Stimulated activated CD4-positive, alpha-beta T cell treated with anti-CD3 and anti-CD28 coated beads, Interleukin-1b, Interleukin-23, amount 100 ng/mL, for 1 hour (primary cell): ENCODE measurements at places on chromosomes 12 and 14.

DNA sequence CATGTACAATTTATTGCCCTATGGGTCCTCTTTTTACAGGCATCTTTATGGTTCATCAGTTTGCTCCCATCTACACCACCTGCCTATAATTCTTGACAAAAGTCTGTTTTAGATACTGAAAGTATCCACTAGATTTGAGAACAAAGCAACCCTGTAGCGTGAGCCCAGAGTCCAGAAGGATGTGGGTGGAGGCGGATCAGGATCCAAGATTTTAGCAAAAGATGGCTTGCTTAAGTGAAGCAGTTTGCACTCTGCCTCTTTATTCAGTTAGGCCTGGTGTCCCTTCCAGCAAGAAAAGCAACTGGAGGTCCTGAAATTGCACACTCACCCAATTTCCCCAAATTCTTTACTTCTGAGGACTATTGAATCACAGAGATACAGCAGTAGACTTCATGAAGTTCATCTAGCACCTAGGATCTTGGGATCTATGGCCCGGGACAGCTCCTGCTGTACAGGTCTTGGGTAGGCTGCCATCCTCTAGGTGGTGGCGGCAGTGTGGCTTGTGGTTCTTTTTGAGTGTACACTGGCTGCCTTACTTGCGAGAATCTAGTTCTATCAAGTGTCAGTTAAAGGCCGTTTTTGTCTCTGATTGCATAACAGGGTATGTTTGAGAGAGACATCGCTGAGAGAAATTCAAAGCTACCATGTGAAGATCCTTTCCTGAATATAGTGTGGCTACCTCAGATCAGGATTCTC is 873.2 kb downstream of the NRXN3 start:
- DNase-seq, result no peak

DNA sequence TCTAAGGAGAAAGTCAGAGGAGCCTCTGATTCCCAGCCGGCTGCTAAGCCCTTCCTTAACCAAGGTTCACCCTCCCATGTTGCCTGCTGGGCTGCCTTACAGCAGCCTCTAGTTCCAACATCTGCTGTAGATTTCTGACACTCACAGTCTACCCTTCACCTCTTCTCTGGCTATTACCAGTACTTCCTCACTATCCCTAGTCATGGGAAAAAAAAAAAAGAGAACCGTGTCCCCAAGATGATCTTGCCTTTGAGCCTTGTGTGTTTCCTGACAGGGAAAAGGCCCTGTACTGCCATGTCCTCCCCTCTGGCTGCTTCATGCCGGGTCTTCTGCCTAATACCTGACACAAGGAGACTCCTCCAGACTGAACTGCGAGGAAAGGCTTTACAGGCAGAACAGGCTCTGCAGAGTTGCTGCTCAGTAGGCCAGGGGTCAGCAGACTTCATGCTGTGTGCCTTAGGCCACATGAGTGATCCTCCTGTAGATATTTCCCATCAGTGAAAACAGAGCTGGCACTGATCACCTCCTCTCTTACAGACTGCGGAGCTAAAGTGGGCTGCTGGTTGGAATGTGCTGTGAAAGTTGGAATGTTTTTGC is 46.8 kb downstream of the PRKCH start:
- DNase-seq, result no peak

DNA sequence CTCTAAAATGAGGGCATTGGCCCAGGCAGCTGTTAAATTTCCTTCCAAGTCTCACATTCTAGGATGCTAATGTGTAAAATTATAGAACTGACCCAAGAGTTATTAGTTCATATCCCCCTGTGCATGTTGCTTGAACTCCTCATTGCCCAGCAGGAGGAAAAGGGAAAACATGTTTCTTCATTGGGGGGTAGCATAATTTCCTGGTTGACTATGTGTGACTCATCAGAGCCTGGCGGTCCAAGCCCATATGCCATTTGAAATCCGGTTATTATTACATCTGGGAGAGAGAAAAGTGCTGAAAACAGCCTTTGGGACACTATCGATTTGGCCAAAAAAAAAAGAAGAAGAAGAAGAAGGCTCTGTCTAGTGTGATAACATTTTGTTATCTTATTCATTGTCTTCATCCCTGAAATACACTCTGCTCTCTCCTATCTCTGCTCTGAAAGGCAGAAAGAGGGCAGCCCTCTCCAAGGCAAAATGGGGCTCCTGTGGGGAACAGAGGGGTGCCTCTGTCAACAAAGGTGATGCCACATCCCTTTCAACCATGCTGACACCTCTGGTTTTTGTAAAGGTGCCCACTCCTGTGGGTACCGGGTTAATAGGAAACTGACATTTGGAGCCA is 114.2 kb downstream of the DAD1 start:
- no peak for DNase-seq

DNA sequence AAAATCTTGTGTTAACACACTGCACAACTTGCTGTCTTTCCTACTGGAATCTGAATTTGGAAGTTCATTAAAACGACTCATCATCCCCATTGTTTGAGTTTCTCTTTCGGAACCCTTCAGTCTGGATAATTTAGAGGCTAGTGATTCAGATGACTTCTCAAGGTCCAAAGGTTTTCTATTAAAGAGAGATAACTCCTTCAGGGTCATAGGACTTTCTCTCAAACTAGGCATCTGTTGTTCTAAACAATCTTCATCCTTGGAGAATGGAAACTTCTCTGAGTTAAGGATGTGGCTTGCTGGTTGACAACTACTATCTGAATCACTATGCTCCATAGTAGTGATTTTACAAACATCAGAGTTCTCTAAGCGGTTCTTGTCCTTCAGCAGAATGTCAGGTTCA is 4.4 kb downstream of the MLH3 start:
- DNase-seq, result no peak

DNA sequence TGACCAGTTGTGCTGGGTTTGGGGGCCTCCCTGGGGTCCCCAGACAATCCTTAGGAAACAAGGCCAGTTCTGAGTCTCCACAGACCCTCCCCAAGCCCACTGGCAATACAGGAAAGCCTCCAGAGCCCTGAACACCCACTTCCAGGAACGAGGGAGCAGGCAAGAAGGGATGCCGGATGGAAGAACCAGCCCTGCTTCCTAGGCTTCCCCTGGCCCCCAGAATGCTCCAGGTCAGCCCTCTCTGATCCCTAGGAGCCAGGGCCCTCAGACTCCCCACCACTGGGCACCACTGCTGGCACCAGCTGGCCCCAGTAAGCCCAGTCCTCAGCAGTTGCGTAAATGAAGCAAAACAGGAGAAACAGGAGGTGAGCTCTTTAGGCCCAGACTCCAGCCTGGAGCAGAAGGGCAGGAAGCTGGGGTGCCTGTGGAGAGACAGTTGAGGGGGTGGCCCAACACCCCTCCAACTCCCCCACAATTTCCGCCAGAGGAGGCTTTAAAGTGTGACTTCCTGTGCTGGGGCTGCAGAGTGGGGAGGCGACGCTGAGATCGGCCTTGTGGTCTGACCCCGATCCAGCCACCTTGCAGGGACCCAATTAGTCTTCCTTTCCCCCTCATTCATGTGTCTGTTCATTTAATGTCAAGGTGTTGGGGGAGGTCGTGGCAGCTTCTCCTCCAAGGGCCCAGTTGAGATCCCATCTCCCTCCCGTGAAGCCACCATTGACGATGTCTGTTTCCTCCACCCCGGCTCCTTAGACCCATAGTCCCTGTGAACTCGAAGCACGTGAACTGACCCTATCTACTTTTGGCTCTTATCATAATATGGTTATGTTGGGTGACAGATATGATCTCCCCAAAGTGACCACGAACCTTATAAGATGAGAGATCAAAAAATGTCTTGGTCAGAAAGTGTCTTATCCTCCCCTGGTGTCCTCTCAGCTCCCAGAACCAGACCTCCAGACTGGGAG is 4.7 kb downstream of the TNFRSF1A start:
- DNase-seq, result no peak

DNA sequence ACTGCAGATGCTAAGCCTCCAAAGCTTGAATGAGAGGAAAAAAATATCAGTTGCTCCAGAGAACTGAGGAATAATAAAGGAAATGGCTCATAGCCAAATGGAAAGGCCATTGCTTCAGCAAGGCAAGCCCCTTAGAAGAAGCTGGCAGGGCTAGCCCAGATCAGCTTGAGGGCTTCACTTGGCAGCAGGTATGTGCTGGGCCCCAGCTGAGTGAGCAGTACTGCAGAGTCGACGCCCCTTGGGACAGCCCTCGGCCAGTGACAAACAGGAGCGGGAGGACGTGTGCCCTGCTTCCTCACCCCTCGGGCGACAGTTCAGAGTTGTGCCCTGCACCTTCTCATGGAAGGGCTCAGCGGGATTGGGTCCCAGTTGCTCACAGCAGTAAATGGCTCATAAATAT is 1031.2 kb upstream of the TMEM132C start:
- DNase-seq, result no peak

GRCh38 chr12:24285448-24285847 is 336.0 kb upstream of the SOX5 start:
- DNase-seq, result no peak

DNA sequence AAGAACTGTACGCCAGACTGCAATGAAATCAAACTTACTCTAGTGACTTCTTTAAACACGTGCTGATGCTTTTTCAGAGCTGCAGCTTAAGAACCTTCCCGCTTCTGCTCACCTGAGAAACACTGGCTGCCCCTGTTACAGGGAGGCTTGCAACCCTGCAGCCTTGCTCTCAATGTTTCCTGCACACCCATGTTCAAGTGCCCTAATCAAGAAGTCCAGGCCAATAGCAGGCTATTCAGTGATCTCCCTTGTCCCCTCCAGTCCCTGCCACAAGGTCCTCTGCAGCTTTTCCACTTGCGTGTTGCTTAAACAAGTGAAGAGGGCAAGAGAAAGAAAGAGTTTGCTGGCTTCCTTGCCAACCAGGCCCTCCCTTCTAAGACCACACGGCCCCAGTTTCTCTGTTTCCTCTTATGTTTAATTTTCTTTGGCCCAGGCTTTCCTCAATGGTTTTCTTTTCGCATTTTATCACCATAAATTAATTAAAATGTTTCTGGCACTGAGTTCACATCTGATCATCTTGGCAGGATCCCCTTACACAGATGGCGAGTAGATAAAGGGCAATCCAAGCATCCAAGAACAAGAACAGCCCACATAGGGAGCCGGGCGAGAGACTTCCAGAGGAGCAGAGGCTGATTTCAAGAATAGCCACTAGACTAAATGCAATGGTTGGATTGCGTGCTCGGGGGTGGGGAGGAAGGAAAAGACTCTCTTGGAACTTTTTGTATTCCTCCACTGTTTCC is 82.3 kb upstream of the CDKN3 start:
- DNase-seq, result no peak

- no peak for DNase-seq
These were observed 34.6 kb downstream of the MTHFD1 start for GRCh38 chr14:64422756-64423155.

DNA sequence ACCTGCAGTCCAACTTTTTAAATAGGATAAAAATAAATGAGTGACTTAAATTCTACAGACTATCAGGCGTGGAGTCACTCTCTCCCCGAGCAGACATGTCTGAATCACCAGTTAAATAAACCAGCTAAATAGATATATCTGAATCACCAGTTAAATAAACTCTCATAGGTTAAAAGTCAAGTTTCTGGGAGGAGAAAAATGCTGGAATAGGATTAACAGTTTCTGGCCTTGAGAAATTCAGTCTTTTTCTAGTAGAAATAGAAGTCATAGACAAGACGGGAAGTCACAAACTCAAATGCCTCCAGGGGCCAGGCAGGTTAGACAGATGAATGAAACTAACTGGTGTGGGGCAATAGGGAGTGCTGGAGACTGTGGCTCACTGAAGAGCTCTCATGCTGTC is 258.6 kb upstream of the TMEM132C start:
- DNase-seq, result no peak

DNA sequence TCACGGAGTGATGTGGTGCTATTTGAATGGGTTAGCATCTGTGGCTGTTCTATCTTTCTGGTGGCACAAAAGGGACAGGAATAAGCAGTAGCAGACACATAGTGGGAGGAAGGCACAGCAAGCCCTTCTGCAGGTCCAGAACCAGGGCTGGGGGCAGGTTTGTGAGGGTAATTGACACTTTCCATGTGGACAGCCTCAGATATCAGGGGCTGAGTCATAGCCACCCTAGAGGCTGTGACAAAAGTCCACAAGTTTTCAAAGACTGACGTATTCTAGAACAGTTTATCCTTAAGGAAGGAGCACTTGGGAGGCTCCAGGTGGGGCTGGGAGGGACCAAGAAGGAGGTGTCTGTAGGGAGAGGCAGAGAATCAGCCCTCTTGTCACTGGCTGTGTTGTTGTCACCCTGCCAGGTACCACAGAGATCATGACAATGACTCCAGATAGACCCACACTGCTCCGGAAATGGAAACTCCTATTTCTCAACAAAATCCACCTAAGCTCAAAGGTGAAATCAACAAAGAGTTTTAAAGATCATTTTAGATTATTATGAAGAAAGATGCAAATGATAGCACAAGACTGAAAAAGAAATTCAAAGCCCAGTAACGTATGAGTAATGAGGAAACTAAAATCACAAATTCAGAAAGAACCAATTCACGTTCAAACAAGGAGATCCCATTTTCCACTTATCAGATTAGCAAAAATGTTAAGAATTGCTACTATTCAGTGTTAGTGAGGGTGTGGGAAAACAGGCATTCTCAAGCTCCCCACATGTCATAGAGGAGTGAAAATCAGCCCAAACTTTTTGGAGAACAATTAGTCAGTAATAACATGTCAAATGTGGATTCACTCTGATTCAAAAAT is 48.3 kb downstream of the NFKBIA start:
- DNase-seq, result no peak

- no peak for DNase-seq
These were observed 41.4 kb downstream of the BORCS5 start for GRCh38 chr12:12398026-12398859.

DNA sequence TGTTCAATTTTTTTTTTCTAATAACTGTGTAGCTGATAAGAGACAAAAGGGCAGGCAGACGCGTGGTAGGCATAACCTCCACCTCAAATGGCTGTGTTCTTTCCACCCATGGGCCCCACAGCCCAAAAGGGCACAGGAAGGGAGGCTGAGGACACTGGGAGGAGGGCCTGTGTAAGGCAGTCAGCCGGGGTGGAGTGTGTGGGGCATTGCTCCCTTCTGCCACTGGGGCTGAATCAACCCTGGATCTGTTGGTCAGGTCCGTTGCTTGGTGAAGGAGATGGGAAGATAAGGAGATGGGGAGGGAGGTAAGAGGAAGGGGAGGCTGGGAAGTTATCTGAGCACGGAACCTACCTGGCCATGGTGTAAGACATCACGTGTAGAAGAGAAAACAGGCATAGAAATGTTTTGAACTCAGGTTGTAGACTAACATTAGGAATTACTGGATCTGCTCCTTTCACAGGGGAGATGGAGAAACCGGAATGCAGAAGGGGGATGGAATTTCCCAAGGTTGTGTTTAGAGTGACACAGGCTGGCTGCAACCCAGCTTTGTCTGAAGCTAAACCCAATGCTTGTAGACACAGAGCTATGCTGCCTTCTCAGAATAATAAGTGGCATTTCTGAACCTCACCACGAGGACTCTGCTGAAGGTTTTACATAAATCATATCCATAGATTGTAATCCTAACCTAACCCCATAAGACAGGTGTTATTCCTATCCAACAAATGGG is 138.5 kb upstream of the NOS1 start:
- no peak for DNase-seq

- DNase-seq, result no peak
These were observed 28.4 kb downstream of the PLEKHG3 start for GRCh38 chr14:64732536-64733120.
